Activated CD8-positive, alpha-beta memory T cell treated with anti-CD3 and anti-CD28 coated beads, Interleukin-2, amount 10 ng/mL, durations not matched to agents 7 days and 5 days (primary cell): ENCODE measurements at places on chromosomes 7 and 10.
A peak's percentile ranks its signal among the peaks of the same experiment; 100 is the strongest.

- no peak for DNase-seq
Observed at GRCh38 chr10:45144326-45145070, 143.8 kb downstream of the ZNF22 start.

GRCh38 chr10:118955951-118956801 is 73.3 kb upstream of the NANOS1 start:
- peak; percentile 29 for DNase-seq

- no peak for DNase-seq
Observed at GRCh38 chr7:79882922-79883321, 251.7 kb upstream of the GNAI1 start.

DNA sequence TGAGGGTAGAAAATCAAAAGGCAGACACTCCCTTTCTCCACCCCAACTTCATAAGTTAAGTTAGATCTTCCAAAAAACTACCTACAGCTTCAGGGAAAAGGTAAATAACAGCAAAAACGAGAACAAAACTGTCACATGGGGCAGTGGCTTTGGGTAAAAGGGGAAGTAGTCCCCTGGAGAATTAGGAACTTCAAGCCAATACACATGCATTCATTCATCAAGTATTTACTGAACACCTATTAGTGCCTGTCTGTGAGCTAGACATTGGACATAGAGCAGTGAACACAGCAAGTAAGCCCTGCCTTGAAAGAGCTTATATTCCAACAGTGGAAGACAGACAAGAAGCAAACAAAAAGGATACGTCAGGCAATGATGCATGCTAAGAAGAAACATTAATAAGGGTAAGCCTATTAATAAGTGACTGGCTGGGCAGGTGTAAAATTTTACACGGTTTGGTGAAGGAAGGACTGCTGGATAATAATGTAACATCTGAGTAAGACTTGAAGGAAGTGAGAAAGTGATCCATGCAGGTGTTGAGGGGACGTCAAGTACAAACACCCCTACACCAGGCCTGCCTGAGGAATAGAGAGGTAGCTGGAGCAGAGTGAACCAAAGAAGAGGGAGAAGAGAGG is 69.6 kb upstream of the RAPGEF5 start:
- no peak for DNase-seq

GRCh38 chr10:98377001-98377400 is 38.0 kb downstream of the PYROXD2 start:
- no peak for DNase-seq
